ENCODE measurements at places on chromosomes 2 and 18.

GRCh38 chr2:25042321-25043240, 705 bp downstream of the EFR3B start:
- peak; percentile 3 for DNase-seq

- DNase-seq: no peak
Measured at GRCh38 chr2:172914341-172915008, 161.2 kb upstream of the MAP3K20 start.

DNA sequence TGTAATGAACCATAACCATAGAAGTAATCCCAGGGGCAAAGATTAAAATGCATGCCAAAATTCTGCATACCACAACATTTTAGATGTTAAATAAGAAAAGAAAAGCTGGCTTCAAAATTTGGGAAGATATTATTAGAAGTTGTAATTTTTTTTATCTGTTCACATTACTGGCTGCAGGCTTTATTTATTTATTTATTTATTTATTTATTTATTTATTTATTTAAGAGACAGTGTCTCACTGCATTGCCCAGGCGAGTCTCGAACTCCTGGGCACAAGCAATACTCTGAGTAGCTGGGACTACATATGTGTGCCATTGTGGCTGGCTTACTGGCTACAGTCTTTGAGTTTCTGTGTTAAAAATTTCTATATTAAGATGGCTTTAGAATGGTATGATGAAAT, 66.5 kb upstream of the PNPT1 start:
- DNase-seq: no peak

- no peak for DNase-seq
Measured at GRCh38 chr18:61402726-61403125, 69.5 kb downstream of the CDH20 start.

DNA sequence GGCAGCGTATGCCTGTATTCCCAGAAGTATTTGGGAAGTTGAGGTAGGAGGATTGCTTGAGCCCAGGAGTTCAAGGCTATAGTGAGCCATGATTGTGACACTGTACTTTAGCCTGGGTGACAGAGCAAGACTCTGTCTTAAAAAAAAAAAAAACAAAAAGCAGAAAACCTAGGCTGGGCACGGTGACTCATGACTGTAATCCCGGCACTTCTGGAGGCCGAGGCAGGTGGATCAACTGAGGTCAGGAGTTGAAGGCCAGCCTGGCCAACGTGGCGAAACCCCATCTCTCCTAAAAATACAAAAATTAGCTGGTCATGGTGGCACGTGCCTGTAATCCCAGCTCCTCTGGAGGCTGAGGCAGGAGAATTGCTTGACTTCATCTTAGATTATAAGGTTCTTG, 46.4 kb downstream of the MTA3 start:
- DNase-seq: no peak

GRCh38 chr18:76953583-76954233, 131.4 kb downstream of the ZNF236 start:
- no peak for DNase-seq
